ENCODE measurements at places on chromosomes 6 and 20.

GRCh38 chr6:23280437-23280836 lies 711.1 kb downstream of the HDGFL1 start:
- DNase-seq = no peak

DNA sequence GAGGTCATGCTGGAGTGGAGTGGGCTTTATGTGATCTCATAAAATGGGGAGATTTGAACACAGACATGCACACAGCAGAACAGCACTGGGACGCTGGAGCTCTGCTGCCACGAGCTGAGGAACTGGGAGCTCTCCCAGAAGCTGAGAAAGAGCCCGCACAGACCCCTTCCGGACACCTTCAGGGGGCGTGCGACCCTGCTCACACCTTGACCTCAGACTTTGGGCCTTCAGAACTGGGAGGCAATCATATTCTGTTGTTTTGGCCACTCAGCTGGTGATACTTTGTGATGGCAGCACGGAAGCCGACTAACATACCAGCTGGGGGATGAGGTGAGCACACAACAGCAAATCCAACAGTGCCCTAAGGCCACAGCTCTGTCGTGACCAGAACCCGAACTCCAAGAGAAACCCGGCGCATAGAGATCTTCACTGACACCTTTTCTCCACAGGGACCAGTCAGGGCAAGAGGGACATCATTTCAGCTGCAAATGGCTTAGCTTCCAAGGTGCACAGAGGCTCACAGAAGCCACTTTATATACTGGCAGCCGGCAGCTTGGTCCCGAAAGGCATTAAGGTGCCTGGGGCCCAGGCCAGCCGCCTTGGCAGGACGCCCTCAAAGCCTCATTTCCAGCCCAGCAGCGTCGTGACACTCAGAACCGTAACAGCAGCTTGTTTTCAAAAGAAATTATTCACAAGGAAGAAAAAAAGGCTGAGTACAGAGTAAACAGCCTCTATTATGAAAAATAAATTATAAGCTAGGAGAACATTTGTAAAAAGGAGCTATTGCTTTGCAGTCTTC lies 89.3 kb downstream of the RNASET2 start:
- DNase-seq = no peak

- no peak for DNase-seq
Measured at GRCh38 chr20:56371977-56372376, 13.2 kb downstream of the FAM210B start.

GRCh38 chr20:9981829-9982228 lies 53.0 kb upstream of the ANKEF1 start:
- DNase-seq = no peak

- DNase-seq = no peak
Measured at GRCh38 chr20:36351937-36352336, 45.8 kb downstream of the DLGAP4 start.

- DNase-seq = no peak
Measured at GRCh38 chr6:65350530-65350929, 356.5 kb downstream of the EYS start.

DNA sequence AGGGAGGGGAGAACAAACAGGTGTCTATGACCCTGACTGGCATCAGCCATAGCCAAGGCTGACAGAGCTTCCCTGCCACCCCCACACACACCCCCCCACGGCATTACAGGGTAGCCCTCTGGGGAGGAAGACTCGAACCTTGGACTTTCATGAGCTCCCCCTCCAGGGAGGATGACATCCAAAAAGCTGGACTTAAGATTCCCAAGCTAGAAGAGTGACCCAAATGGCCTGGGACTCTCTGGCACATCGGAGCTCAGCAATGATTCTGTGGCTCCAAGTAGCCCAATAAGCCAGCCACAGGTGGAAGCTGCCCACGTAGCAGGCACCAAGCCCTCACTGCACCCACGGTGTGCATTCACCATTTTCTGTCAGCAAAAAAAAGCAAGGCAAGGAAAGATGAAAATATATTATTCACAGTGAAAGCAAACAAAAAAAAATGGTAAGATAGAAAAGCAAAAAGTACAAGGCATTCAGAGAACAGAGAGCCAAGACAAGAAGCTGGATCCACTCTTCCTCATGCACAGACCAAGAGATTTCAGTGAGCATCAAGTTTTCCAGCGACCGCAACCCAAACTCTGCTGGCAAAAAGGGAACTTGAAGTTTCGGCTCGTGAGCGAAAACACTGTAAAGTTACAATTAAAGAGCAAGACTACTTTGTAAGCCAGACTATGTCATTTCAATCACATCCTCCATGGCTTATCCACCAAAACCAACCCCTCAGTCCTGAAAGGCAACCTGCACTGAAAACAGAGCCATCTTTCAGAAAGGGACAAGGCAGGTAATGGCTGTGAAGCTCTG lies 10.9 kb downstream of the JAG1 start:
- no peak for DNase-seq

GRCh38 chr6:22254886-22255285 lies 42.0 kb downstream of the PRL start:
- DNase-seq = no peak

DNA sequence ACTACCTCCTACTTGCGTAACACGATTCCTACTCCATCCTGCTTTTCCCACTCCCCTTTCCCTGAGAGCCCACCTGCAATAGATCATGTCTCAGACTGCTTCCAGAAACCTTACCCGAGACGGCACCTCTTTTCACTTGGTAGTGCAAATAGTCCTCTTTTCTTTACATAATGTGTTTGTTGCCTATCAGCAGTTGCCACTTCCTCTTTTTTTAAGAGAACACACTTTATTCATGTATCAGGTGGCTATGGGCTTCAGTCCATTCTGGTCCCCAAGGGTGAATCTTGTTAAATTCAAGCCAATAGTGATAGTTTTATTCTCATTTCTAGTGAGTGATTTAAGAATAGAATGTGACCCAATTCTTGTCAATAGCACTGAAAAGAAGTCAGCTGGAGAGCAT lies 57.7 kb upstream of the FERMT1 start:
- DNase-seq = no peak

DNA sequence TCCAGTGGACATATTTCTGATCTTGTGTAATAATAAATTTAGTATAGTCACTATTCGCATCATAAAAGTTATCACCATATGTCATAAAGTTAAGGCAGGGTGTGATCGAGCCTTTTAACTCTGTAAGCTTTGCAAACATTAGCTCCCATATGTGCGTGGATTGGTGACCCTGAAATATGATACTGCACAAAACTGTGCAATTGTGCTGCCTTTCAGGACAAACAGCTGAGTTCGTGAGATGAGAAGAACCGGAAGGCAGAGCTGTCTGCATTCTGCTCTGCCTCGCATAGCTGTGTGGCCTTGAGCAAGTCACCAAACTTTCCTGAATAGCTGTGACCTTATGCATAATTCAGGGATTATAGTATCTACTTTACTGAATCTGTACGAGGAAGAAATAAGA lies 3.2 kb upstream of the PLEKHG1 start:
- no peak for DNase-seq

DNA sequence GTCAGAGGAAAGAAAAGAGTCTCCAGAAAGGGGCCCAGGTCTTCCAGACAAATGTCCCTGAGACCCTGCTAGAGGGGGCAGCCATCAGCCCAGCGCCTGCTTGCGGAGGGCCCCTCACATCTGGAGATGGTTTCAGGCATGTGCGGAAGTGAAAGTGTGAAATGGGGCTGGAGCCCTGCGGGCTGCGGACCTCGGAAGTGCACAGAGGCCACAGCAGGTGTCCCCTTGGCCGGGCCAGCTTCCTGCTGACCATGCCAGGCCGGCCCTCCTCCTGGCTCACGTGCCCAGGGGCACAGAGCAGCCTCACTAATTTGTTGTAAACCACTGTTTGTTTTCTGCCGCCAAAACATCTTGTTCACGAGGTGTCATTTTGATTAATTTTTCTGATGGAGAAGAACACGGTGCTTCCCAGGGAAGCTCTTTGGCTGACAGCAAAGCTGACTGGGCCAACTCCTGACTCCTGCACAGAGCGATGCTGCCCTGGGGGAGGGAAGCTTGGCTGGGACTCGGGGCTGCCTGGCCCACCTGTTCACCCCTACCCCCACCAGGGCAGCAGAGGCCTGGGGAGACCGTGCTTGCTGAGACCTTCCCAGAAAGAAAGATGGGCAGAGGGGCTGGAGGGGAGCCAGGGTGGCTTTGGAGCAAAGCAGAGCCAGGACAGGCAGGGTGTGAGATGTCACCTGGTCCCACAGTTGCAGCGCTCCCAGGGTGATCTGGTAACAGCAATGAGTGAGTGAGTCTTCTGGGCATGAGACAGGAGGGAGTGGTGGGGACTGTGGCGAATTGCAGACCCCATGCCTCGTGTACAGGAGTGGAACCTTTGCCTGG lies 54.2 kb downstream of the BCAS4 start:
- DNase-seq = no peak

GRCh38 chr20:50876816-50877215 lies 54.4 kb downstream of the ADNP start:
- no peak for DNase-seq

DNA sequence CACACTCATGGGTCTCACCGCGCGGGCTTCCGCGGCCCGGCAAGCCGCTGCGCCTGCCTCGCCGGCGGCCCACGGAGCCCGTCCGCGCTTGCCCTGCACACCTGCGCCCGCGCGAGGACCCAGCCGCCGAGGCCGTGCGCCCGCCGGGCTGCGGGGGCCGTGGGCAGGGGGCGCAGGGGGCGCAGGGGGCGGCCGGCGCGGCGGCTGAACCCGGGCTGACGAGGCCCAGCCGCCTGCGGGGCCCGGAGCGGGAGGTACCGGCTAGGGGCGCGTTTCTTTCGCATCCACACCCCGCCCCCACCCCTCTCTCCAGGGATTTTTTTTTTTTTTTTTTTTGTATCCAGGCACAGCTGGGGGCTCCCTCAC lies 43.8 kb upstream of the OSTM1 start:
- no peak for DNase-seq

- no peak for DNase-seq
Measured at GRCh38 chr6:145367149-145367548, 368.2 kb downstream of the EPM2A start.

- peak; percentile 16 for DNase-seq
Measured at GRCh38 chr6:36826520-36827227, 12.6 kb downstream of the CPNE5 start.

- peak; percentile 76 for DNase-seq
Measured at GRCh38 chr6:158408552-158409130, 96.4 kb downstream of the TULP4 start.

- DNase-seq = no peak
Measured at GRCh38 chr6:14640631-14641030, 523.1 kb downstream of the CD83 start.
